Ureter (tissue), 1 donor: ENCODE measurements at places on chromosomes 1 and 21.

DNA sequence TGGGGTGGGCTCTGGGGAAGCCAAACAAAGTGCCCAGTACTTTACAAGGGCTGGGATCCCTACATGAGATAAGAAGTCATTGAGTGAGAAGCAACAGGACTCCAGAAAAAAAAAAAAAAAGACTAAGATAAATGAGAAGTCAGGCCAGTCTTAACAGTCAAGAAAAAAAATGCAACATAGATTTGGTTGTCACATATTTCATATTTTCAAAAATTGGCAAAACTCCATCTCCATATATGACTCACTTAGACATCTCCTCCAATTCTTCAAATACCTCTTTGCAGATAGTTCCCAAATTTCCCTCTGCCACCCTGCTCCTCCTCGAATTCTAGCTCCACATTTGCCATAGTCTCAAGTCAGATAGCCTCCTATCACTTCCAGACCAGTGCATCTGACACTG is 20.9 kb upstream of the SIPA1L2 start:
- DNase-seq, result no peak

GRCh38 chr1:150968491-150968890 is 6.1 kb downstream of the CERS2 start:
- no peak for DNase-seq

GRCh38 chr1:201436393-201436792 is 14.9 kb upstream of the TNNI1 start:
- DNase-seq, result no peak

- peak; percentile 65 for DNase-seq
Measured at GRCh38 chr1:167447521-167448136, 70.7 kb downstream of the CD247 start.

GRCh38 chr1:218517459-218517858 is 172.3 kb downstream of the TGFB2 start:
- no peak for DNase-seq

DNA sequence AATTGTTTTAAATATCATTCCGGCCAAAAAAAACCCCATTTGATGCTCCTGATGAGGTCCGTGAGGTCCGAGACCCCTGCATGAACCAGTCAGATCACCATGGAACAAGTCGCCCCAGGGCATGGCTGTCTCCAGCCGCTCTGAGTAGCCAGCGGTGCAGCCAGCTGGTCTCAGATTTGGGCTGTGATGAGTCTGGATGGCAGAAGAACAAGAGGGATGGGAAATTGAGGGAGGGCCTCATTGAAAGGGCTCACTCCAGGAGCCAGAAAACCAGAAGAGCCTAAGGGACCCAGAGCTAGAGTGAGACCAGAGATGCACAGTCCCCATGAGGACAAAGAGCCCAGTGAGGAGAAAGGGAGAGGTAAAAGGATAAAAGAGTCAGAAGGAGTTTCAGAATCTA is 174.0 kb downstream of the TOMM20 start:
- DNase-seq, result no peak
